ENCODE measurements at places on chromosomes 12 and 14. TPM values are rescaled to one million over a fixed set of nuclear protein-coding genes. Genes with fewer than 3 reads are reported as not detected.

- no peak for DNase-seq
Observed at GRCh38 chr12:56348776-56349175, 10.1 kb downstream of the IL23A start.

GRCh38 chr14:23664207-23664885 is 28.2 kb downstream of the DHRS2 start:
- DNase-seq = no peak

GRCh38 chr14:89406941-89407340 is 10.1 kb downstream of the FOXN3 start:
- no peak for DNase-seq

The KCNJ8 gene
- total RNA-seq = 50.1 TPM

The EFS gene
- total RNA-seq = 28.2 TPM

DNA sequence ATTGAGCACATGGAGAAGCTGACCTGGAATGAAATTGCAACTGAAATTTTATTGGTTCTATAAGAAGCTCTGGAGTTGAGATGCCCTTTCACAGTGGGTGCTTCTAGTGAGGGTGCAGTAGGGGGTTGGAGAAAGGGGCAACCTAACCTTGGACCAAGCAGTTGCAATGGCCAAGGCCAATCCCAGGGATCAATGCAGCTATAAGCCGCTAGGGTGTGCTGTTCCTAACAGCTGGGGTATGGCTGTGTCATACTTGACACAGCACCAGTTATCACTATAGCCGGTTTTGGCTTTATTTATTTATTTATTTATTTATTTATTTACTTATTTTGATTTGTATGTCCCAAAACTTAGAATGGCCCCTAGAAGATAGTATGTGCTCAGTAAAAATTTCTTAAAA is 505.9 kb downstream of the FLRT2 start:
- no peak for DNase-seq

GRCh38 chr12:105218434-105218833 is 17.5 kb downstream of the APPL2 start:
- DNase-seq = peak; percentile 27

- DNase-seq = peak; percentile 54
Observed at GRCh38 chr12:121590476-121591143, 9.8 kb upstream of the KDM2B start.

GRCh38 chr12:125091401-125091800 is 26.2 kb downstream of the AACS start:
- DNase-seq = no peak

The MYL2 gene
- 55.5 TPM for total RNA-seq

Measured in tongue (tissue), 3 donors.